ENCODE measurements at places on chromosomes 5 and 9. TPM values are rescaled to one million over a fixed set of nuclear protein-coding genes. Genes with fewer than 3 reads are reported as not detected.

PTGR1 gene
- total RNA-seq = not detected

ORM1 gene
- total RNA-seq = not detected

GRCh38 chr9:127628758-127629467, 16.8 kb downstream of the STXBP1 start:
- DNase-seq = no peak

DNA sequence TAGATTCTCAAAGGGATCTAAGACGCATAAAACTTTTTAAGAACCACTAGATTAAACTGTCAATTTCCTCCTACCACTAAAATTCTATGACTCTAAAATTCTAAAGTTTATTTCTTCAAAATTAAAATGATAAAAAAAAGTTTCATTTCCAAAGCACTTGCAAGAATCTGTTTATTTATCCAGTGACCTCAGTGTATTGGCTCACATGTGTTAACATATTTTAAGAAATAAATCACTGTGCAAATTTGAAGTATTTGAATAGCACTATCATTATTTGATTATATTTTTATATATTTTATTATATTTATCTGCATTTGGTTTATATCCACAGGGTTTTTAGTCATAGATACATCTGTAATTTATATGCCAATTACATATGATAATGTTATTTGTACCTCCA, 62.2 kb upstream of the SLC12A2 start:
- no peak for DNase-seq

DNA sequence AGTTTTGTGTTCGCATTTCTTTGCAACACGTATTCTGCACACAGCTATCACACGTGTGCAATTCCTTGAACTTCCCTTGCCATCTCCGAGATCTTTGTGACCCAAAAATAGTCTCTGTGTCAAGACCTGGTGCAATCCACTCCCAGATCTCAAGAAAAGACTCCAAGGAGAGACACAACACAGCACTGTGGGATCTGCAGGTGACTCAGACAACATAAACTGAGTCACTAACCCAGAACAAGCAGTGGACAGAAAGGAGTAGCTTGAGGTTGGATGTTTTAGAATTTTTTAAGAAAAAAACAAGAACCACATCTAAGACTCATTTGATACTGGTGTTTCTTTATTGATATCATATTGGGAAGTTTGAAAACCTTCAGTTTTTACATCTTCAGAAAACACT, 396.9 kb downstream of the AGTPBP1 start:
- DNase-seq = no peak

DNA sequence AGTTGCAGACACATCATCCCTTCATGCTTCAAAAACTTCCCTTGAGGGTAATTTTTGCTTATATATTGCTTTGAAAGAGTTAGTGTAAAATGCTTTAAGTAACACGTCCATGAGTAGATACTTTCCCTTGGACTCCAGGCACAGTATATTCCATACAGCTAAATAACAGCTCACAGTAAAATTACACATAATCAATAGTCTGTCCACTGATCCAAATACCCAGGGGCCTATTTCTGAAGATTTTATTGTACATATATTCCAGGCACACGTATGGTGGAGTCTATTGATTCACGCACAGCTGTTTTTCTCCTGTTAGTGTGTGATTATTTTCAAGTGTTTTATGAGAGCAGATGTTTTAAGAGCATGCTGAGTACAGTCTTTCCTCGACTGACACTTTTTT, 223.7 kb upstream of the GRAMD2B start:
- DNase-seq = no peak

FBP2 gene
- total RNA-seq = not detected

GRCh38 chr5:143557061-143557818, 153.8 kb upstream of the NR3C1 start:
- no peak for DNase-seq

DNA sequence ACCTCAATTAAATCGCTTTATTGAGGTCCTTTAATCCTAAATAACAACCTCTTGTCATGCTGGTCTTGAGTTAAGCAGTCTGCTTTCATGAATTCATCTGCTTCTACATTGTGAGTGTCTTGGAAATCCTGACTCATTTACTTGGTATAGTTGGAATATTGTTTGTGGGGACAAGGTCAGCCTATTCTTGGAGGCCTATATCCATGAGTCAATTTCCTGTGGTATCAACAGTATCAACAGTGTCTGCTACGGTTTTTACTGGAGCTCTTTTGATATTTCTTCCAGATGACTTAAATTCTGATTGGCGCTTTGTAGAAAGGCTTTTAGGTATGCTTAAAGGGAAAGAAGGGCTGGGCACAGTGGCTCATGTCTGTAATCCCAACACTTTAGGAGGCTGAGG, 71.2 kb upstream of the PARP8 start:
- DNase-seq = no peak

- DNase-seq = no peak
Measured at GRCh38 chr5:38878391-38879077, 32.7 kb downstream of the OSMR start.

- DNase-seq = no peak
Measured at GRCh38 chr5:92637960-92638359, 943.1 kb downstream of the NR2F1-AS1 start.

GRCh38 chr5:155332618-155333017, 319.1 kb downstream of the KIF4B start:
- DNase-seq = no peak

C9orf50 gene
- not detected for total RNA-seq

- DNase-seq = no peak
Measured at GRCh38 chr9:120299785-120300184, 280.2 kb downstream of the CDK5RAP2 start.

GRCh38 chr9:87729246-87729645, 3.3 kb downstream of the CTSL start:
- DNase-seq = no peak

FBN2 gene
- 0.25 TPM for total RNA-seq

DNA sequence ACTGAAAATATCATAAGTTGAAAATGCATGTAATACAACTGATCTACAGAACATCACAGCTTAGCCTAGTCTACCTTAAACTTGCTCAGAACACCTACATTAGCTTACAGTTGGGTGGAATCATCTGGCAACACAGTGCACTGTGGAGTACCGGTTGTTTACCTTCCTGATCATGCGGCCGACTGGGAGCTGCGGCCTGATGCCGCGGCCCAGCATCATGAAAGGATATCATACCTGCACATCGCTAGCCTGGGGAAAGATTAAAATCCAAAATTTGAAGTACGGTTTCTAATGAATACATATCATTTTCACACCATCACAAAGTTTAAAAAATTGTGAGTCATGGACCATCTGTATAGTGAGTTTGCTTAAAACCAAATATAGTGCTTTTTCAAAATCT, 1.8 kb downstream of the HACD4 start:
- DNase-seq = no peak

DNA sequence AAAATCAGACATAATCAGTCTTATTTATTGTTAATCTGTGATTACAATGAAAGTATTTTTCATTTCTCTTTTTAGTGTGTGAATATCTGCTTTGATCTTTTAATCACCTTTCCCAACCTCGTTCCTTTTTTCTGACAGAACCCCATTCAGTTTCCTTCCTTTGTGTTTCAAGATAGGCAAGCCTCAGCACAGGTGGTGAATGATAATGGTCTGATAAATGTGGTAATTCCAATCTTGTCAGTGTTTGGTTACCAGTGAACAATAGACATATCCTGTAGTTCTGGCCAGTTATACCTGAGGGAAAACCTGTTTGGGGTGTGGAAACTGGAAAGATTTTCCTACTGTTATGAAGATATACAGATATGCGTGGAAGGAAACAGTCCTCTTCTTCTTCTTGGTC, 13.5 kb downstream of the STX17 start:
- no peak for DNase-seq

DNA sequence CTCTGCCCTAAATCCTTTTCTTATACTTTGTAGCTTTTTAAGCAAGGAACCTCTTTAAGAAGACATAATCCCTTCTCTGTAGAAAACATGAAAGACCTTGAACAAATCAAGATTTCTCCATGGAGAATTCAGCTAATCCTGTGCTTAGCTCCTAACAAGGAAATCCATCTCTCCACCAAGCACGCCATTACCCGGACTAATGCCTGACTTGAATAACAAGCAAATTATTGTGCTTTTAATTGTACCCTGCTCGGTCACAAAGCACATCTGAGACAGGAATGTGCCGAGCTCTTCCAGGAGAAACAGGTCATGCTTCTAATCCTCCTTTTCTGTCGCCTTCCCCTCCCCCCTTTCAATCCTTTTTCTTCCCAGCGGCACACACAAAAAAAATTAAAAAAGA, 141.3 kb downstream of the PSAT1 start:
- no peak for DNase-seq

CDKN2B-AS1 gene
- 1.6 TPM for total RNA-seq

DNA sequence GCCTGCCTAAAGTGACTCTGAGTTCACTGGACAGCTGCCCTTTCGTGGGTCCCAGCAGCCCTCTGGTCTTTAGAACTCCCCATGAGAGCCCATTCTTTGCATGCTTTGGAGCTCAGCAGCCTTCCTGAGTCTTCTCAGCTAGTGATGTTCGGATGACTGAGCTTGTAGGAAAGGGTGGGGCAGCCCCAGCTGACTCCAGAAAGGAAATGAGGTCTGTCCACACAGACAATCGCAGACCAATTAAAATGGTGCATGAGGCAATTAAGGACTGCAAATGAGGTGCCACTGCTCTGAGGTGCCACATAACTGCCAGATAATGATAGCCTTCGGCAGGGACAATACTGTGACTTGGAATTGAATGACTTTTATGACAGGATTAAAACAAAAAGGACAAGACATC, 25.4 kb upstream of the TOMM5 start:
- no peak for DNase-seq

DNA sequence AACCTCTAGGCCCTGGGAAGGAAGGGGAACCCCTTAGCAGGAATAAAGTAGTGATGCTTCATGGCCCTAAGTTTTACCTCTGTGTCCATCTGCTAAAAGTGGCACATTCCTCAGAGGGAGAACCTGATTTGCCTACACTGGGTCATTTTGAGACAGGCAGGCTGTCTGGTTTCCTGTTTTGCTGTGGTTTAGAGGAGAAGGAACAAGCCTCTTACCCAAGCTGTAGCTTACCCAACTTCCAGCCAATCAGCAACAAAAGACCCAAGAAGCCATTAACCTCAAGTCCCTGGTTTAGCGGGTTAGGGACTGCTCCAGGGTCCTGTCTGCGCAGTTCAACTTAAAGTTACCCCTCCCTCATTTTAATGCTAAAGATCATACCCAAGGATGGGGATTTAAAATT, 411.0 kb downstream of the MAT2B start:
- DNase-seq = no peak

DNA sequence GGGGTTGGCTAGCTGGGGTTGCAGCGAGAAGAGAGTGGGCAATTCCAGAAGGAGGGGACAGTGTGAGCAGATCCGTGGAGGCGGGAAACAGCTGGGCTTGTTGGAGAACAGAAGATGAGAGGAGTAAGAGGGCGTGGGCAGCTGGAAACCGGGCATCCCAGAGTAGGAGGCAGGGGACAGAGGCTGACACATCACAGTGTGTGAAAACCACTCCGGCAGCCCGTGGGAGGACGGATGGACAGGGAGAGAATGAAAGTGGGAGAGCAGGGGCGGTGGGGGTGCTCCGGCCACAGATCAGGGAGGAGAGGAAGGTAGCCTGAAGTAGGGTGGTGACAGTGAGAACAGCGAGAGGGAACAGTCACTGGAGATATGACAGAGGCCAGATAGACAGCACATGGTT, 8.3 kb upstream of the PSMB7 start:
- DNase-seq = no peak

DNA sequence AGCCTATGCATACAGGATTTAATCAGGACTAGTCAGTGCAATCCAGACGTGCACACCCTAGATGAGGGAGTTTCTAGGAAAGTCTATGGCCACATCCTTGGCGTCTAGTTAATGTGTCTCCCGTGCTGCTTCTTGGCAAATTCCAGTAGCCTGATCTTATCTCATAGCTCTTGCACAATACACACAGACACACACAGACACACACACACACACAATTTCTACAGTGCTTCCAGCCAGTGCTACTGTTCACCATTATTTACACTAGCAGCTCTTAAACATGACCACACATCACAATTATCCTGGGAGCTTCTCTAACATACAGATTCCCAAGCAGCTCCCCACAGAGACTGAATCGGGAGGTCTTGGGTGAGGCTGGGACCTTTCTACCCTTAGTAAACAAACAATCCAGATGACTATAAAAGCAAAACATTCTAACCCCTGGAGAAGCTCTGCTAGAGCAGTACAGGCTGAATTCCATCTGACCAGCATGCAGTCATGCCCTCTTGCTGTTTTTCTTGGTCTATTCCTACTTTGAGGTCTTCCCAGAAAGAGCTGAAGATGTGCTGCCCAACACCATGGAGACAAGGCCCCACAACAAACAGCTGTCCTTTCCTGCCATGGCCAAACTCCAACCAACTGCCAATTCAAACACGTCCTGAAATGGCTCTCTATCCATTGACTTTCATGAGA, 236.6 kb downstream of the DEPDC1B start:
- DNase-seq = no peak

DNA sequence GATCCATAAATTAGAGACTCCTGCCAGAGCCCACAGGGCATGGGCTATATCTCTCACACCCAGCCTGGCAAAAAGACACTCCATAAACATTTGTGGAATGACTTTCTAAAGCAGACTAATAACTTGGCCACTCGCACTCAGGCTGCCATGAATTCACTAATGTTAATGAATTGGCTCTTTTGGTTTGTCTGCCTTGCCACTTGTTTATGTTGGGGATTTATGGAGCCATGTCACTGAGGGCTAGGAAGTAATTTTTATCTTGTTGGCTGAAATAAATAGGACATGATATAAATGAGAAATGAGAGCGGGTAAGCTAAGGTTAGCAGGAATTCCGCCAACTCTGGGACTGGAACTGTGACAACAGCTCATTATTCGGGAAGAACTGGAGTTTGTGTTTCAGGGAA, 55.2 kb downstream of the DROSHA start:
- no peak for DNase-seq

DNA sequence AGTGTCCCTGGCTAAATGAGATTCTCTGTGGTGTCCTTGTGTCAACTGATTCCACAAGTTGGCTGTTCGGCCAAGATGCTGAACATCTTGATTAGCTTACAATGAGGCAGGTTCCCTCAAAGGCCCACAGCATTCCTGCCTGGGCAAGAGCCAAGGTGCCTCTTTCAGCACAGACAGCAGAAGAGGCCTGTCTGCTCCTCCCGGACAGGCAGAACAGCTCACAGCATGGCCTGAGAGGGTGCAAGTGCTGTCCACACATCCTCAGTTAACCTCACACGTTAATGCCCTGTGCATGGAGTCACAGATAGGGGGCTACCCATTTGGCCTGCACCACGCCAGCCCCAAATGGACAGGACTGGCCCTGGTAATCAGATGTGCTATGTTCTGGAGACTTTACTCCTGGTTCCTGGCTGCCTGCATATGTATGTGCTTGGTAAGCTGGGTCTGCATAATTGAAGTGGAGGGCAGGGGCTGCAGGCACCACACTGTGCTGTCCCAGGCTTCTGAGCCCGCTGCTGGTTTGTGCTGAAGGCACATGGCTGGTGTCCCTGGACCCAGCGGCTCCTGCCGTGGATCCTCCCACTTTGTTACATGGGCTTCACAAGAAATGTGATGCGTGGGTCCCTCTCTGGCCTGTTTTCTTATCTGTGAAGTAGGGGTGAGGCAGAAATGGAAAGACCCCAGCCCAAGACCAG, 8.9 kb downstream of the CSF2 start:
- no peak for DNase-seq

GRCh38 chr9:72539824-72540347, 18.5 kb downstream of the TMC1 start:
- DNase-seq = no peak
